ENCODE measurements at places on chromosomes 16 and 17. TPM values are rescaled to one million over a fixed set of nuclear protein-coding genes. Genes with fewer than 3 reads are reported as not detected.

KRTAP2-1 gene
- polyA plus RNA-seq, result not detected

BEAN1 gene
- not detected for polyA plus RNA-seq

TMEM235 gene
- polyA plus RNA-seq, result 0.18 TPM

DNA sequence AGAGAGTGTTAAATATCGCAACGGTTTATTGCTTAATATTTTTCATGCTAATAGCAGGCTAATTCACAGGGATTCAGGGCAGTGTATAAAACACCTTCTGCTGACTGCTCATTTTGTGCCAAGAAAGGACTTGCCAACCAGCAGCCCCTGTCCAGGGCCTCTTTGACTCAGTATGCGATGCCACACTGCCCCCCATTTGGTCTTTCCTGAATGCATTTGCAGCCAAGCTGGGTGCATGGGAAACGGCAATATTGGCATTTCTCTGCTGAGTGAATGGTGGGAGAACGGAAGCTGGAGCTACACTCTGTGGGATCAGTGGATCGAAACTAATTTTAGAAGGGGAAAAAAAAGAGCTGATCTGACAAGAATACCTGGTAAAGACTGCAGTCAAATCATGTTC lies 152.9 kb upstream of the C16orf82 start:
- no peak for DNase-seq

DNA sequence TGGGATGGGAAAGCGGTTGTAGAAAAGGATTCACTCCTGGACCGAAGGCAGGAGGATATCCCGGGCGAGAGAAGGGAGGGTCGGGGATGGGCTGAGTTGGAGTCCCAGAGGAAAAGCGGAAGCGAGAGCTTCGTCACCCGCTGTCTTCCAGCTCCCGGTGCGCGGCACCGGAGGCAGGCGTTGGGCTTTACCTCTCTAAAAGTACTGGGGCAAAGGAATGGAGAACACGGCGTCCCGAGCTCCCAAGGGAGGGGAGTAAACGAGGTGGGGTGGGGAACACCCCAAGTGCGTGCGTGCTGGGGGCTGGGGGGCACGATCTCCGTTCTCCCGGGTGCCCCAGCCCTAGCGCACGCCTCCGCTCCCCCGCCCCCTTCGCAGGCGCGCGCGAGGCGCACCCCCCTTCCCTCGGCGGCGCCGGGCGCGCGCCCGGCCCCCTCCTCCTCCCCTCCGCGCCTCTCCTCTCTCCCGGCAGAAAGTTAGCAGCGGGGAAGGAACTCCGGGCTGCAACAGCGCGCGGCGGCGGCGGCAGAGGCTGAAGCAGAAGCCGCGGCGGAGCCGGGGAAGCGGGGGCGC lies at the start of gene HS3ST4:
Gene HS3ST4, plus strand, starts transcription at position 441 of the 573 bp plus-strand sequence.
- no peak for DNase-seq

DNA sequence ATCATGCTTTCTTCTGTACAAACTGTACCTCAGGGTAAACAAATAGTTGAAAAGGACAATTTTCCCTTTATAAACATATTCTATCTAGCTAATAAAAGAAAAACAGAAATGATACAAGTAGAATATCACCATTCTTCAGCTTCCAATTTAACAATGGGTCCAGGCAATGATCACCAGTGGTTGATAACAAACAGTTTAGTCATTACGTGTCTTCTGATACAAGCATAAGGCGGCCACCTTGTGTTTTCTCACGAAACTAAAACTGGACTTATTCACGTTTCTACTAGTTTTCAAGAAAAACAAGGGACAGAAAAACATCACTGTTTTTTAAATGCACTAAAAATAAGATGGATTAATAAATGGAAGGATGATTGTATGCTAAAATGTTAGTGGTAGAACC lies 58.3 kb downstream of the STH start:
- DNase-seq, result no peak

NGFR gene
- polyA plus RNA-seq, result not detected

LITAFD gene
- not detected for polyA plus RNA-seq

- no peak for DNase-seq
Observed at GRCh38 chr17:76174037-76174436, 33.0 kb upstream of the FOXJ1 start.

DNA sequence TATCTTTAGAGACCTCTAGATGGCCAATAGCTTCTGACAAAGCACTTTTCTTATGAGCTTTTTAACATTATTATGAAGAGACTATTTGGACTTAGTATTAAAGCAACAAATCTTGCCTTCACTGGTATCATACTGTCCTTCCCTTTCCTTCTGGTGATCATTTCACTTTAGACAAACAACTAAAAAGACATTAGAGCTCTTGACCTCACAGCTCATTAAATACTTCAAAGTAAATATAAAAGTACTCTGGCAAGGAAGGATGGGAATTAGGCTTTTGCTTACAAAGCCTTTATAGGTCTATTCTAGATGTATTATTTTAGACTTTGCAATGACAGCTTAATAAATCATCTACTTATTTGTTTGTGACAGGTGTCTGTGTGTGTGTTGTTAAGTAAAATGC lies 11.1 kb downstream of the STXBP4 start:
- DNase-seq, result no peak

DNA sequence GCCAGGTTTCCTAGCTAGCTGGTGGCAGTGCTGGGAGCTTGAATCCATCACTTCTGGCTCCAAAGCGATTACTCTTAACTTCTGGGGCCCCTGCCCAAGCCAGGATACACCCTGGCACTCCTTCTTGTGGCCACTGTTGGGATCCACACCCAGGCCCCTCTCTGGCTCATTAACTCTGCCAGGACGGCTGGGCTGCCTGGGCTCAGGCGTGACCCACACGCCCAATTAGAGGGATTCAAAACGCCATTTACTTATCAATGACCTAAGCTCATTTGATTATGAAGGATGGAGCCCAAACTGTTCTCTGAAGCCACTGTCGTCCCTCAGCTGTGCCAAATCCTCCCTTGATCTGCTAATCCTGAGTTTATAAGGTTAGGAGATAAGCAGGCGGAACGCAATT lies 79.7 kb upstream of the BRD7 start:
- DNase-seq, result no peak

DNA sequence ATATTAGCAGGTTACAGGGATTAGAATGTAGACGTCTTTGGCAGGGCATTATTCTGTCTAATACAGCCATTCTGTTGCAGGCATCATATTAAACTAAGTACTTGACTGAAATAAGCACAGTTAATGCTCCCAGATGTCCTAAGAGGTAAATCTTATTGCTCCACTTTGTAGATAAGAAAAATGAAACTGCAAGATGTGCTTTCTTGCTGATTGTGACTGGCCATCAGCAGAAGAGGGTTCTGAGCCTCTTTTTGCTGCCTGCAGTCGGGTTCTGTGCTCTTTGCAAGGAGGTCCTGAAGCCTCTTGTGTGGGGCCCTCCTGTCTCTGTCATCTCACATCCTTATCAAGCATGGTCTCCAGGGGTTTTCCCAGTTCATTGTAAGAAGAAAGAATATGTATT lies 167.1 kb downstream of the KCNJ2 start:
- DNase-seq, result no peak

TP53TG3E gene
- polyA plus RNA-seq, result not detected

DNA sequence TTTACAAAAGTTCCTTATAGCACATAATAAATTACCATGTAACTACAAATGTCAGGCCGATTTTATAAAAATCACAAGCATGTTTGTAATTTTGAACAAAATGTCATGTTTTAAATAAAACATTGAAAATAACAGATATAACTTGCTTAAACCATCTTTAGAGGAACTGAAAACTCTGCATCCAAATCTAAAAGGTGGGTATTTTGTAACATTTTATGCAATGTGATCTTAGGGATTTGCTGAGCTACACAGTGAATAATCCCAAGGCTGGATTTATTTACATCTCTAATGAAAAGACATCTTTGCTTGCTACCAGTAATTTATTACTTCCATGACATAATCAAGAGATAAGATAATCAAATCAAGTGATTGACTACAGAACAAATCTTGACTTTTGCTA lies 47.5 kb downstream of the N4BP1 start:
- DNase-seq, result no peak

TMC5 gene
- not detected for polyA plus RNA-seq

DNA sequence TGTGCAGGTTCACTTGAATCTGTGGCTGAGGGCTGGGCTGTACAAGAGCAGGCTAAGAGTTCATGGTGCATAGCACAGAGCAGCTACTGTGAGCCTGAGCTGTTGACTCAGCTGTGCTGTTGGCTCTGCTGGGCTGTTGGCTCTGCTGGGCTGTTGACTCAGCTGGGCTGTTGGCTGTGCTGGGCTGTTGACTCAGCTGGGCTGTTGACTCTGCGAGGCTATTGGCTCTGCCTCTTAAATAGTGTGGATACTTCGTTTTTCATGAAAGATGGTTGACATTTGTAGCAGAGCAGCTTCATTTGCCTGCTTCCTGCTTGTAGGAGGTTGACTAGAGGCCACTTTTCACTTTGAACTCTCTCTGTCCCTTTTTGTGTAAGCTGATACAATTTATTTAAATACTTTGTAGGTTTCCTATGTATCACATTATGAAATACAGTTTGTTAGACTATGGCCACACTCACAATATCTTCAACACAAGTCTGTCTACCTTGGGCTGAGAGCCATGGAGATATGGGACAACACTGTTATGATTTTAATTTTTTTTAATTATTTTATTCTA lies 40.3 kb upstream of the CCNF start:
- peak; percentile 32 for DNase-seq

GRCh38 chr16:3609895-3610697 lies 1.3 kb downstream of the SLX4 start:
- no peak for DNase-seq

ACE gene
- polyA plus RNA-seq, result 63.4 TPM

DNA sequence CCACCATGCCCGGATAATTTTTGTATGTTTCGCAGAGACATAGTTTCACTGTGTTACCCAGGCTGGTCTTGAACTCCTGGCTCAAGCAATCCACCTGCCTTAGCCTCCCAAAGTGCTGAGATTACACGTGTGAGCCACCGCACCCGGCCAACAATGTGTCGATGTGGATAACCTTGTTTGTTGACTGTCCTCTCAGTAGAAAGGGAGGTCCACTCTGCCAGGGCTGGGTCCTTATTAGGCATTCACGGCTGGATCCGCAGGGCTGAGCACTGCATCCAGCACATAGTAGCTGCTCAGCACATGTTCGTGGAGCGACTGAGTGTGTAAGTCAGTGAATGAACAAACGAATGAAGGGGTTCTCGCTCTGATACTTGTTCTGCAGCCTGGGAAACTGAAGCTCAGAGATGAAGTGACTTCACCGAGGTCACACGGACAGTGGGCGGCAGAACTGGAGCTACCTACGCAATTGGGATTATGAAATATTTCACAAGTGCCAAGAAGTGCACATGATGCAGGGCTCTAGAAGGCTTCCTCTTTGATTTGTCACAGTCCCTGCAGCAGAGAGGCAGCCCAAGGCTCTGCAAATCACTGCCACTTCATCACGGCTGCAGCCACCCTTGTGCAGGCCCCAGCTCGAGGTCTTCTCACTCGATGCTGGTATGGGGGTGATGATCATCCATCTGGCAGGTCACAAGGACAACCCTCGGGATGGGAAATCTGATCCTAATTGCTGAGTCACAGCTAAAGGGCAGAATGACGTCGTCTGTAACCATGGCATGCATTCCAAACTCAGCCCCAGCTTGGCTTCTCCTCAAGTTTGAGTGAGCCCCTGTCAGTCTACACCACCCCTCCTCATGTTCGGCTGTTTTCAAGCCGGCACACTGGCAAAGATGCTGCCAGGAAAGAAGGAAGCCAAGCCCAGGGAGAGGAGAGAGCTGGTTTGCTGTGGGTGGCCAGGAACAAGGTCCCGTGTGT lies 28.0 kb upstream of the SNN start:
- DNase-seq, result peak; percentile 18

- DNase-seq, result no peak
Observed at GRCh38 chr16:83206426-83206825, 579.7 kb downstream of the CDH13 start.

KRT20 gene
- polyA plus RNA-seq, result not detected

BCO1 gene
- polyA plus RNA-seq, result not detected

TBC1D3G gene
- polyA plus RNA-seq, result not detected

WDR81 gene
- polyA plus RNA-seq, result 12.1 TPM

DNA sequence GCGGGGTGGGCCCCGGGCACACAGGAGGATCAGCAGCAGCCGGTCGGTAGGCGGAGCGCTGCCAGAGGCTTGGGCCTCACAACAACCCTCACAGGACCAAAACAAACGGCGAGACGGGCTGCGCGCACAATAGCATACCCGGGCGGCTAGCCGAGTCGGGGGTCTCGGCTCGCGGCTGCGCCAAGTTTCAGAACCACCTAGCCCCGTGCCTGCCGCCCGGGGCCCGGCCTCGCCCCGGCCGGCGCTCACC lies 732 bp downstream of the ULK2 start:
- DNase-seq, result peak; percentile 71

DNA sequence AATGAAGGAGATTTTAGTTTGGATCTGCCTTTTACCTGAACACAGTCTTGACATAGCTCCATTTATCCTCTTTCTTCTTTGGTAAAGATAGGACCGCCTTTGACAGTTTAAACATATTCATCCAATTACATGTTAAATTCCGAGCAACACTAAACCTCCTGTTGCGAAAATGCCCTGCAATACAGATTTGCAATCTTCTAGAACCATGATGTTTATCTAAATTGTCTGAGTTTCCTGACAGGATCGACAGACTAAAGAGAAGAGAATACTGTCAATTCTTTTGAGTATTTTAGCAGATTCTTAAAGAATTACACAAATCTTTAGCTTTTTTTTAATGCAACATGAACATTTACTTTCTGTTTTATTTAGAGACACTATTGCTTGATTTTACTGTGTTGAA lies 1145.5 kb downstream of the CDH11 start:
- no peak for DNase-seq

GRCh38 chr16:76654088-76654820 lies 377.1 kb downstream of the CNTNAP4 start:
- DNase-seq, result no peak

ZG16 gene
- not detected for polyA plus RNA-seq

DNA sequence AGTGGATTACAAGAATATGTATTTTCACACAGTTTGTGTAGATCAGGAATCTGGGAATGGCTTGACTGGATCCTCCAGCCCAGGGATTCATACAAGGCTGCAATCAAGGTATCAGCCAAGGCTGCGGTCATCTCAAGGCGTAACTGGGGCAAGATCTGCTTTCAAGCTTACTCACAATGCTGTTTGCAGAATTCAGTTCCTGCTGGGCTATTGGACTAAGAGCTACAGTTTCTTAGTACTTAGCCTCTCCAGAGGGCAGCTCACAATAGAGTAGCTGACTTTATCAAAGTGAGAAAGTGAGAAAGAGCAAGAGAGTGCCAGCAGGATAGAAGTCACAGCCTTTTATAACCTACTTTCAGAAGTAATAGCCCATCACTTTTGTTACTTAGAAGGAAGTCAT lies 211.0 kb downstream of the MAP2K6 start:
- DNase-seq, result no peak

DNA sequence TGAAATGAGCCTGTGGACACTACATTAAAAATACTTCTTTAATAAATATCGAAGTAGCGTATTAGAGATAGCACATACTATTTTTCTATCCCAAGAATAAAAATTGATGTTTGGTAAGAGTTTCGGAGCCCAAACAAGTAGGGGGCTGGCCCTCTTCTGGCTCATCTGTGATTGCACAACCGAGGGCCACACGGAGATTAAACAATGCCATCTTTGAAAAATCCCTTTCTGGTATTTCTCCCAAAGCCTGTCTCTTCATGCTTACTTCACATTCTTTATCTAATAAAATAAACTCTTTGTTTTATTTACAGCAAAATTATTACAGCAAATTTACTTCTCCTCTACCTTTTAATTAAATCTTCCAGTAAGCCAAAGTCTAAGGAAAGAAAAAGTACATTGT lies 9.6 kb upstream of the MYH11 start:
- no peak for DNase-seq

TGFB1I1 gene
- 73.3 TPM for polyA plus RNA-seq

C16orf89 gene
- polyA plus RNA-seq, result not detected

Data from endothelial cell of umbilical vein (primary cell).